ENCODE measurements at places on chromosomes 4 and X. TPM values are rescaled to one million over a fixed set of nuclear protein-coding genes. Genes with fewer than 3 reads are reported as not detected.

DNA sequence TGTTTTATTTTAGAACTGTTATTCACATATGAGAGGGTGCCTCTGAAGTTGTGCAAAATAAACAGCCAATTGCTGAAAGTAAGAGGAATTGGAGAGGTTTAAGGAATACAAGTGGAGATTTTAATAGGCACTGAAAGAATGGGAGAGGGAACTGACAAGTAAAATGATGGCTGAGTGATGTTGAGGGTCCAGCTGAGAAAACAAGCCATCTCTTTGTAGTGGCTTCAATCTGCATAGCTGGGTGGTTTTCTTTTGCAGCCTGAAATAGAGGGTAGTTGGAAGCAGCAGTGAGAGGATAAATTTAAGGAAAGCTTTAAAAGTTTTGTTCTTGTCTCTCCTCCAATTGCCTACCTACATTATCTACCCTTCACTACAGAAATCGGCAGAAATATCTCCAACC is 106.7 kb upstream of the DGKK start:
- H3K27me3 ChIP-seq, result peaks cover 6% of the 10 kb centered on the region
- no peaks in the 10 kb centered on the region for H3K4me1 ChIP-seq
- DNase-seq, result no peak
- no peak overlapping the region for H3K27ac ChIP-seq
- no peaks in the 10 kb centered on the region for H3K36me3 ChIP-seq
- H3K4me3 ChIP-seq, result no peak overlapping the region

DNA sequence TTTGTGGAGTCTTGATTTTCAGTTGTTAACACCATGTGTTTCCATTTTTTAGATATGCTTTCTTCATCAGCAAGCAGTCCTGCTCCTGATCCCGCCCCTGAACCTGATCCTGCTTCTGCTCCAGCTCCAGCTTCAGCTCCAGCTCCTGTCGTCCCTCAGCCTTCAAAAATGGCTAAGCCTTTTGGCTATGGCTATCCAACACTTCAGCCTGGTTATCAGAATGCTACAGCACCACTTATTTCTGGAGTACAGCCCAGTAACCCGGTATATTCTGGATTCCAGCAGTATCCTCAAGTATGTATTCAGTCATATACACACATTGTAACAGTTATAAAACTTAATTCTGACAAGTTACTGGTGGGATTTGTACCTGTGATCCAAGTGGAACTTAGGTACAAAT is 60.9 kb downstream of the SEC24B start:
- H3K27ac ChIP-seq, result no peak overlapping the region
- DNase-seq, result no peak
- peaks cover 28% of the 10 kb centered on the region for H3K36me3 ChIP-seq
- H3K4me3 ChIP-seq, result no peak overlapping the region

GRCh38 chrX:150127216-150127615 is 188.9 kb upstream of the EOLA2 start:
- DNase-seq, result no peak
- H3K4me1 ChIP-seq, result no peaks in the 10 kb centered on the region
- no peaks in the 10 kb centered on the region for H3K36me3 ChIP-seq
- H3K27me3 ChIP-seq, result peaks cover 3% of the 10 kb centered on the region
- no peak overlapping the region for H3K27ac ChIP-seq

GRCh38 chrX:19256986-19257385 is 86.7 kb upstream of the PDHA1 start:
- DNase-seq, result peak; percentile 42
- H3K4me3 ChIP-seq, result no peak overlapping the region
- H3K36me3 ChIP-seq, result no peaks in the 10 kb centered on the region
- no peak overlapping the region for H3K27ac ChIP-seq
- H3K27me3 ChIP-seq, result peaks cover 4% of the 10 kb centered on the region

DNA sequence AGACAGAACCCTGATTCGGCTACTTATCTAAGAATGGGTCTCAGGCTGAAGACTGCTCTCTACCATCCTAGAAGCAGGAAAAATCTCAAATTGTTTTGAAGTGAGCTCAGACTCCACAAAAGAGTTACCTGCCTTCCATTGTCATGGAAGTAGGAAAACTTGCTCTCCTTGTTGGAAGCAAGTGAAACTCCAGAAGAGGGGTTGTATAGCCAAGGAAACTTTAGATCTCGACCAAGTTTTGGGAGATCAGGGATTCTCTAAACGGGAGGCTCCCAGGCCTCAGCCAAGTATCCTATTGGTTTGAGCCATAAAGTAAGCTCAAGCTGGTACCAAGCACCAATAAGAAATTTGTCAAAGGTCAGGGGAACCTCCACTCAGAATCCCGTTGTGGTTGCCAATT is 9.2 kb upstream of the FHDC1 start:
- no peak overlapping the region for H3K27ac ChIP-seq
- no peak overlapping the region for H3K4me3 ChIP-seq
- H3K27me3 ChIP-seq, result no peaks in the 10 kb centered on the region
- no peaks in the 10 kb centered on the region for H3K4me1 ChIP-seq
- no peaks in the 10 kb centered on the region for H3K36me3 ChIP-seq

RS1 gene
- total RNA-seq, result not detected
